ENCODE measurements at places on chromosomes 1 and 21.
A peak's percentile ranks its signal among the peaks of the same experiment; 100 is the strongest.

DNA sequence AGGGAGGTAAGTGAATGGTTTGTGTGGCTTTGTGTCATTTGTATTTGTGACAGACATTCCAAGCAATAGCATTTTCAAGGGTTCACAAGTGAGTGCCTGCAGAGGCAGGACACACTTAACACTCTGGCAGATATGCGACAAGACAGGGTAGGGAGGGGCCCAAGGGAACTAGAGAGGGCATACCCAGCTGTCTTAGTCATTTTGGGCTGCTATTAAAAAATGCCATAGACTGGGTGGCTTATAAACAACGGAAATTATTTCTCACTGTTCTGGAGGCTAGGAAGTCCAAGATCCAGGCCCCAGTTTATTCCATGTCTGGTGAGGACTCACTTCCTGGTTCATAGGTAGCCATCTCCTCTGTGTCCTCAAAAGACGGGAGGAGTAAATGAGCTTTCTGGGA, 137.4 kb downstream of the FGGY start:
- no peak for DNase-seq

GRCh38 chr1:100455478-100456072, 82.4 kb upstream of the GPR88 start:
- DNase-seq: no peak

DNA sequence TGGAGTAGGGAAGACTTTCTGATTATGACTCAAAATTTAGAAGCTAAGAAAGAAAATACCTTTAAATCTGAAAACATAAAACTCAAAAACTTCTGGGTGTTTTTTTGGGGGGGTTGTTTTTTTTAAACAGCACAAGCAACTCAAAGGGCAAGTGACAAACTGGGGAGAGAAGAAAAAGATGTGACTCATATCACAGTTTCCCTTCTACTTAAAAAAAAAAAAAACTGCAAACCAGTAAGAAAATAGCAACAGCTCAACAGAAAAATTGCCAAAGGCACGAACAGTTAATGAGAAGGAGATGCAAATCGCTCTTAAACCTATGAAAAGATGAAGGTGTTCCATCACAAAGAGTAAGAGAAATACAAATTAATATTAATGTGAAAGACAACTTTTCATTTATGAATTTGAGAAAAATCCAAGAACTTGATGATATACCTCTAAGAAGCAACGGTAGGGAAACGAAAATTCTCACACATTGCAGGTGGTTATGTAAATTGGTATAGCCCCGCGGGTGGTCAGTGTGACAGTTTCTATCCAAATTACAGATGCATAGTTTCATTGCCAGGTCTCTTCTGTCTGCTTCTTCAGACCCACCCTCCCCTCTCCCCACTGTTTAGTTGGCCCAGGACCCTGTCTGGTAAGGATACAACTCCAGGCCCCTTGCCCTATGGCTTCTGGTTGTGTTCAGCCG, 9.0 kb downstream of the IFNAR2 start:
- no peak for DNase-seq

GRCh38 chr1:203628201-203629015, 1.8 kb downstream of the ATP2B4 start:
- peak; percentile 35 for DNase-seq

- no peak for DNase-seq
These were observed 180.0 kb downstream of the RASAL2 start for GRCh38 chr1:178273707-178274410.

GRCh38 chr1:218414060-218414728, 69.1 kb downstream of the TGFB2 start:
- no peak for DNase-seq

- DNase-seq: no peak
These were observed 5.3 kb downstream of the MRPS15 start for GRCh38 chr1:36458910-36459309.

GRCh38 chr1:210123924-210124589, 108.5 kb upstream of the SERTAD4 start:
- no peak for DNase-seq
